Left kidney (tissue), 8 donors: ENCODE measurements at places on chromosomes 5 and 9. TPM values are rescaled to one million over a fixed set of nuclear protein-coding genes. Genes with fewer than 3 reads are reported as not detected.

DNA sequence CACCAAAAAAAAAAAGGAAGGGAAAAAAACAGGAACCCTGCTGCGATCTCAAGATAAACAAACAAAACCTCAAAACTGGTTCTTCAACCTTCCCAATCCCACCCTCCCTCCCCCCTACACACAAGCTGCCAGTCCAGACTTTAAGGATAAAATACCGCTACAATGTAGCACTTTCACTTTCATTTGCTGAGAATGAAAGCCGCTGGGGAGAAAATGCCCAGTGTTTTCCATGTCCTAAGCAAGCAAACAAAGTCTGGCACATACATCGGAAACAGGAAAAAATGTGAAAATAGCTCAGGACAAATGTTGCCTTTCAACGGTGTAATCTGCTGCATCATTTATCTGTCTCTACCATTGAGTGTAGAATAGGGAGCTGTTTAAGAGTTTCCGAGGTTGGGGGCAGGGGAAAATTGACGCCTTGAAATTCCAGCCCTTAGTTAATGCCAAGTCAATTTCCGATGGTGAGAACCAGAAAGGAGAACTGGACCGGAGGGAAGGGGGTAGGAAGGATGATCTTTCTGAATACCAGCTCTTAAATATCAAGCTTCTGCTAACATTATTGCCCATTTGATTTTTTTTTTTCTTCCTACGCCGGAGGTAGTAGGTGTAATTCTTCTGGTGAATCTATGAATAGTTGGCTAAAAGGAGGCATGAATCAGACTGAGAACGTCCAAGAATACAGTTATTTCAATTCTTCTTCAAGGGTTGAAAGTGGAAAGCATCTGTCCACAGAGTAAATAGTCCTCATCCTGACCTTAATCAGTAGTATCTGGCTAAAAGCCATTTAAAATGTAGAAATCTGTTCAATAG is 1.2 kb upstream of the ADAMTS6 start:
- peak; percentile 72 for DNase-seq

DNA sequence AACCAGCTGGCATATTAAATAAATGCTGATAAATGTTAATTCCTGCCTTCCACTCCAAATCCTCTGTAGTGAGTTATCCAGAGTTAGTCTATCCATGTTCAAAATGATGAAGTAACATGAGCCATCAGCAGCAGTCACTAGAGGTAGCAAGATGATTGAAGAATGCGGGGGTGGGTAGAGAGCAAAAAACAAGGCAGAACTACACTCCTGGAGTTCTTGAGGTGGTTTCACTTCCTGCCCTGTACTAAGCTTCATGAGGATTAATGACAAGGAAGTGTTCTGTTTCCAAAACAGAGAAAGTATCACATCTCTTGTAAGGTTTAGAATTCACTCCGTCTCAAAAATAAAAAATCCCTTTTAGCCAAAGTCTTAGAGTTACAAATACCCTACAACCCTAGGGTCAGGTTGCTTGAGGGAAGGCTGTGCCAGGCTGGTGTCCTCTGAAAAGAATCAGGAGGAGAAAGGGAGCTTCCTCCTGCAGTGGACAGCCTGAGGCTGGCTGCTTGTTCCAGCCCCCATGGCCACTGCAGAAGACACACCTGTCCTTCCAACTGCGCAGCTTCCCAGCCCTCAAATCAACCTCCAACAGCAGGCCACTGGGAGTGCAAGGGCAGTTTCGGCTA is 180.2 kb downstream of the DENND1A start:
- DNase-seq, result peak; percentile 65

CD74 gene
- 230 TPM for polyA plus RNA-seq

HBEGF gene
- 7.9 TPM for polyA plus RNA-seq

FREM1 gene
- 206 TPM for polyA plus RNA-seq
